ENCODE measurements at places on chromosomes 13 and 19.
A peak's percentile ranks its signal among the peaks of the same experiment; 100 is the strongest.

DNA sequence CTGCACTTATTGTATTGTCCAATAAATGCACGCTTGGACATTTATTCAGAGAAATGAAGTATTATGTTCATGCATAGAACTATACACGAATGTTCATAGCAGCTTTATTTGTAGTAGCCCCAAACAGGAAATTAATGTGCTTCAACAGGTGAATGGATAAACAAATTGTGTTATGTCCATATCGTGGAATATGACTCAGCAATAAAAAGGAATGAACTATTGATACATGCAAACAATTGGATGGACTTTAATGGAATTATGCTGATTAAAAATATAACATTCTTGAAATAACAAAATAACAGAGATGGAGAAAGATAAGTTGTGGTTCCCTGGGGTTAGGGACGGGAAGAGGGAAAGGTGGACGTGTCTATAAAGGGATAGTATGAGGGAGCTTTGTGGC, 65.9 kb downstream of the GPC5 start:
- DNase-seq: no peak

GRCh38 chr13:66680031-66680430, 550.1 kb downstream of the PCDH9 start:
- no peak for DNase-seq

- peak; percentile 89 for DNase-seq
These were observed 10.5 kb upstream of the PLIN3 start for GRCh38 chr19:4877753-4878490.

DNA sequence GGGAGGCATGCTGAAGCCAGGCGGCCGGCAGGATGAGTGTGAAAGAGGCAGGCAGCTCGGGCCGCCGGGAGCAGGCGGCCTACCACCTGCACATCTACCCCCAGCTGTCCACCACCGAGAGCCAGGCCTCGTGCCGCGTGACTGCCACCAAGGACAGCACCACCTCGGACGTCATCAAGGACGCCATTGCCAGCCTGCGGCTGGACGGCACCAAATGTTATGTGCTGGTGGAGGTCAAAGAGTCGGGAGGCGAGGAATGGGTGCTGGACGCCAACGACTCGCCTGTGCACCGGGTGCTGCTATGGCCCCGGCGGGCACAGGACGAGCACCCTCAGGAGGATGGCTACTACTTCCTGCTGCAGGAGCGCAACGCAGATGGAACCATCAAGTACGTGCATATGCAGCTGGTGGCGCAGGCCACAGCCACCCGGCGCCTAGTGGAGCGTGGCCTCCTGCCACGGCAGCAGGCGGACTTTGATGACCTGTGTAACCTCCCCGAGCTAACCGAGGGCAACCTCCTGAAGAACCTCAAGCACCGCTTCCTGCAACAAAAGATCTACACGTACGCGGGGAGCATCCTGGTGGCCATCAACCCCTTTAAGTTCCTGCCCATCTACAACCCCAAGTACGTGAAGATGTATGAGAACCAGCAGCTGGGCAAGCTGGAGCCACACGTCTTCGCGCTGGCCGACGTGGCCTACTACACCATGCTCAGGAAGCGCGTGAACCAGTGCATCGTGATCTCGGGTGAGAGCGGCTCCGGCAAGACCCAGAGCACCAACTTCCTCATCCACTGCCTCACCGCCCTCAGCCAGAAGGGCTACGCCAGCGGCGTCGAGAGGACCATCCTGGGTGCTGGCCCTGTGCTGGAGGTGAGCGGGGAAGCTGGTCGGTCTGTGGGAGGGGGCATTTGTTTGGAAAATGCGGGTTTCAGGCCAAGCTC, 26.4 kb downstream of the MYO9B start:
- no peak for DNase-seq

GRCh38 chr13:48600374-48601364, 53.1 kb upstream of the CYSLTR2 start:
- DNase-seq: no peak
